ENCODE measurements at places on chromosomes 6 and 20. TPM values are rescaled to one million over a fixed set of nuclear protein-coding genes. Genes with fewer than 3 reads are reported as not detected.

OR2H2 gene
- not detected for total RNA-seq

DNA sequence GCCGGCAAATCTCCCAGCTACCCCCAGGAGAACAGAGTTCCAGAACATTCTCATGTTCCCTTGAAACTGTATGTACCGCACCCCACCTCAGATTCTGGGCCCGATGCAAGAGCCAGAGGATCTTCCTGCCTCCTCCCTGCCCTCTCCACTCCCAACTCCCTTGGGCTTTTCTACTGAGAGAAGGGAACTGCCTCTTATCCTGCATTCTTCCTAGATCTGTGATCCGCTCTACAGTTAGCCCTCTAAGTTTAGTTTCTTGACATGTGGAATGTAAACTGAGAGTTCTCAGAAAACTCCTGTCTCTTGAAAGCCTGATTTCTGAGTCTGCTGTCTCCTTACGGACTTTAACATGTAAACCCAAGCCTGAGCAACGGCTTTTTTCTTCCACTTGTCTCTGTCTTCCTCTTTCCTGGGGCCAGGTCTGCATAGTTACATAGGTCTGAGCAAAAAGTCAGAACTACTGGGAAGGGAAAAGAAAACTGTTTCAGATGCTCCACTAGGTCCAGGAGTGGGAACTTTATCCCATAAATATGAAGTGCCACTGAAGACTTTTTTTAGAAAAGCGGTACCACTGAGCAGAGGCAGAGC lies 86.5 kb upstream of the TNFAIP3 start:
- DNase-seq = no peak

DNA sequence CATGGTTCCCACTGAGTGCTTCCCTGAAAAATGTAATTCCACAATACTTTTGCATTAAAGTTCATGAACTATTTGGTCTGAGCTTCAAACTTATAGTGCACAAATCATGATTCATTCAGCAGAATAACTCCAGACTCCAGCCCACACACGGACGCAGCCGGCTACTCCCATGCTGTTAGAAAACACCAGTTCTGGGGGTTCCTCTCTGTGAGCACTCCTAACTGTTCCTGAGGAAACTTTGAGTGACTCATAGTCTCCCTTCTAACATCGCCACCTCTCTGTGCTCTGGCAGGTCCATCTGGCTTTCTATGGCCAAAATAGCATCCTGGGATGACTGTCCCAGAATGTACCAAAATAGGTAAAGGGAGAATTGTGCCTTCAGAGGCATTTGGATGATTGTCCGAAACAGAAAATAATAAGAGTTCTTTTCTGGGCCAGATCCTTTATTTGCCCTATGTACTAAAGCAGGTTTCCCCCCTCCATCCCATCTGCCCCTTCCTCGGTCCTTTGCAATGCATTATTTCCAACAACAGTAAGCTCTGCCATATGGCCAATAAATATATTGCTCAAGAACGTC lies 32.3 kb upstream of the LY86 start:
- no peak for DNase-seq

HLA-DRB5 gene
- total RNA-seq = not detected

- DNase-seq = no peak
Observed at GRCh38 chr6:153099636-153100035, 31.4 kb downstream of the RGS17 start.

OR2B6 gene
- total RNA-seq = 0.26 TPM

- no peak for DNase-seq
Observed at GRCh38 chr20:49395183-49395582, 87.3 kb downstream of the KCNB1 start.

DNA sequence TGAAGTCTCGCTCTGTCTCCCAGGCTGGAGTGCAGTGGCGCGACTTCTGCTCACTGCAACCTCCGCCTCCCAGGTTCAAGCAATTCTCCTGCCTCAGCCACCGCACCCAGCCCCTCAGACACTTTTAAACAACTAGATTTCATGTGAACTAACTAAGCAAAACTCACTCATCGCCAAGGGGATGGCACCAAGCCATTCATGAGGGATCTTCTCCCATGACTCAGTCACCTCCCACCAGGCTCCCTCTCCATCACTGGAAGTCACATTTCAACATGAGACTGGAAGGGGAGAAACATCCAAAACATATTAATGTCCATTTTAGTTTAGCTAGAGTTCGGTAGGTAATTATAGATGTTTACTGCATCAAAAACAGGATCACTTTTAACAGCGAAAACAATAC lies 95.9 kb upstream of the PRL start:
- no peak for DNase-seq

DNA sequence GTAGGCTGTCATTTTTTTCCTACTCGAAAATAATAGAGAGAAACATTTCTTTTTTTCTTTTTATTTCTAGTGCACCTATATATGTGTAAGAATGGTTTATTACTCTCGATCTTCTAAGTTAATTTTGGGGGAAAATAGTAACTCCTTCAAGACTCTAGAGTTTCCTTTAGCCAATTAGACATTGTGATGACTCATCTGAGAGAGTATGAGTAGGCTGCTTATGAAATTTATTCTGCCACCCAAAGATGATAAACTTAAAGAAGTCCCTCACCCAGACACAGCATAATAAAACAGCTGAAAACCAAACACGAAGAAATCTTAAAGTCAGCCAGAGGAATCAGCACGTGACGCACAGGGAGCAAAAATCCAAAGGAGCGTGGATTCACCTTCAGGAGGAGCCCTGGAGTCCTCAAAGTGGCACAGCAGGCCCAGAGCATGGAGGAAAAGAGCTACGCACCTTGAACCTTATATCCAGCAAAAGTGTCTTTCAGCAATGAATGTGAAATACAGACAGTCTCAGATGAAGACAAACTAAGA lies 81.9 kb downstream of the ERMARD start:
- no peak for DNase-seq

DNA sequence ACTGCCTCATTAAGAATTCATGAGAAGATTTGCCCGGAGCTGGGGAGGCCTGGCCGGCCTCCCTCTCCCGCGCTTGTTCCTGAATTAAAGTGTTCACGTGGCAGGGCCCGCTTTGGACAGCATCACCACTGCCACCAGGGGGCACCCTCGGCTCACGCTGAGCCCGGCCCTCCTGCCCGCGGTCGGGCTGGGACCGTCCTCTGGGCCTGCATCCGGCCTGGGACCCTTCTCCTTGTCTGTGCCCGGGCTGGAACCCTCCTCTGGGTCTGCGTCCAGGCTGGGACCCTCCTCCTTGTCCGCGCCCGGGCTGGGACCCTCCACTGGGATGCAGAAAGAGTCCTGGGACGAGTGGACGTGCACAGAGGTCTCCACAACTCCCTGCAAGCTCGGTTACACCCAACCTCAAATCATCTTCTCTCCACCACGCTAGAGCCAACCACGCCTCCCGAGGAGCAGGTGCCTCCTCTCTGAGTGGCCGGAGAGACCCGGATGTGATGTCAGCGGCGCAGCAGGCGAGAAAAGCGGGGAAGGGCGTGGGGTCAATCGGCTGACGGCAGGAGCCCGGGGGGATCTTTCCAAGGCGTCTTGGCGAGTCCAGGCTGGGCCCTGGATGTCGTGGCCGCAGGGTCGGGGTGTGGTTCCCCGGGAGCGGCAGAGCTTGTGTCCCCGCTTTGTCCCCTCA lies 50.9 kb upstream of the DACT2 start:
- DNase-seq = peak; percentile 24

RHAG gene
- total RNA-seq = 0.23 TPM

DNA sequence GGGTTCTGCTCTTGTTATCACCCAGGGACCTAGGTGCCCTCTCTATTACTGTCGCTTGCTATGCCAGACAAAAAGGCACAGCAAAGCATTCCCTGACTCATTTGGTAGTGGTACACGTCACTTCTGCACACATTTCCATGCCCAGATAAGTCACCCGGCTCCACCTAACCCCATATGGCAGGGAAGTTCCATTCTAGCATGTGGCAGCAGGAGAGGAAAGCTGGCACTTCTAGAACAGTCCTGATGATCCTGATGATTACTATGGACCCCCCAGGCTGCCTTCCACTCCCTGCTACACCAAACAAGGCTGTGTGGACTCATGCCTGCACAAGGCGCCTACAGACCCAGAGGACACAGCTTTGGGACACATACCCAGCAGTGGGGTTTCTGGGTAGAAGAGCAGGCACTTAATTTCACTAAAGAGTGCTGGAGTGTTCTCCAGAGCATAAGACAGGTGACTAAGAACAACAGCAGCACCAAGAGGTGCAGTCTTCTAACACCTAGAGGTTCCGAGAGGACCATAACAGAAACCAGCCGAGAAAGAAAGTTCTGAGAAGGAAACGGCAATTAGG lies 53.5 kb upstream of the NELFCD start:
- DNase-seq = no peak

GRCh38 chr20:19405958-19406357 lies 193.5 kb downstream of the SLC24A3 start:
- no peak for DNase-seq

GRCh38 chr6:137498481-137499190 lies 4.4 kb upstream of the OLIG3 start:
- DNase-seq = no peak

DNA sequence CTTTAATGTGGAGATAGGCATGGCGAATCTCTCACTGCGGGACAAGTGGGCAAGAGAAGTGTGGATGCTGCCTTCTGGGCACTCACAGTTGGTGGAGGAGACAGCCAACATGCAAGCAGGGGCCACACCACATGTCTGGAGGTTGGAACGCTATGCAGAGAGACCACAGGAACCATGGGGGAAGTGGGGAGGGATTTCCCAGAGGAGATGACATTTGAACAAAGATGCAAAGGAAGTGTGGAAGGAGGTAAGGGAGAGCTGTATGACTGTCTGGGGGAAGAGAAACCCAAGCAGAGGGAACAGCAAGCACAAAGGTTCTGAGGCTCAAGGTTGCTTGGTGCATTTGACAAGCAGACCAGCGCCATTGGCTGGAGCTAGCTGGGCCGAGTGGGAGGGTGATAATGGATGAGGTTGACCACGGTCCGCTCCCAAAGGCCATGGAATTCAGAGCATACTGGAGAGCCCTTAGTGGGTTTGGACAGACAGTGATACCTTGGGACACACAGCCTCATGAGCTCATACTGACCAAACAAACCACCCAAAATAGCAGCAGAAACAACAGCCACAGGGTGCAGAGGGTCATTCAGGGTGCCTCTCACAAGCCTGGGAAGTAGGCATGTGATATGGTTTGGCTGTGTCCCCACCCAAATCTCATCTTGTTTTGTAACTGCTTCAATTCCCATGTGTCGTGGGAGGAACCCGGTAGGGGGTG lies 7.6 kb upstream of the FAM110A start:
- DNase-seq = no peak

All from Panc1 (cell line).